ENCODE measurements at places on chromosomes 13 and 19.

- DNase-seq: no peak
Observed at GRCh38 chr19:33177417-33177979, 16.6 kb upstream of the LRP3 start.

DNA sequence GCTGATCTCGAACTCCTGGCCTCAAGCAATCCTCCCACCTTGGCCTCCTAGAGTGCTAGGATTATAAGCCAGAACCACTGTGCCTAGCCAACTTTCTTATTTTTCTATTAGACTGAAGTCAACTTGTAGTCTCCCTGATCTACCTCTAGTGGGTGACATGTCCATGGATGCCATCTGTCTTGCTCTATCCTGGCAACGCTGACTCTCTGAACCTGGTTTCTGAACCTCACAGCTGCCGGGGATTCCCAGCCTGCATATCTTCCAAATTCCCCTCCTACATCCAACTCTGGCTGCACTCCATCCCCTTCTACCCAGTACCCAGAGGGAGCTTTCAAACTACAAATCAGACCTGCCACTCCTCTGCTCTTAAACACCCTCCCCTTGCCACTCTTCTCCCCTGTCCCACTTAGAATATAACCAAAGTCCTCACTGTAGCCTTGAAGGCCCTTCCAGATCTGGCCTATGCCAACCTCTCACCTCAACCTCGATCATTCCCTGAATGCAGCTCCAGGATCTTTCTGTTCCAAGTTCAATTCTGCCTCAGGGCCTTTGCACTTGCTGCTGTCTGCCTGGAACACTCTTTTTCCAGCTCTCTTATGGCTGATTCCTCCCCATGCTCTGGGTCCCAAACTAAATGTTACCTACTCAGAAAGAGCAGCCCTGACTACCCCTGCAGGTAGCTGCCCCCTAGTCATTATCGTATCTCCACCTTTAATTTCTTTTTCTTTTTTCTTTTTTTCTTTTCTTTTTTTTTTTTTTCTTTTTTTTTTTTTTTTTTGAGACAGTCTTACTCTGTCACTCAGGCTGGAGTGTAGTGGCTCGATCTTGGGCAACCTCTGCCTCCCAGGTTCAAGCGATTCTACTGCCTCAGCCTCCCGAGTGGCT lies 2.2 kb downstream of the CLIP3 start:
- DNase-seq: no peak

DNA sequence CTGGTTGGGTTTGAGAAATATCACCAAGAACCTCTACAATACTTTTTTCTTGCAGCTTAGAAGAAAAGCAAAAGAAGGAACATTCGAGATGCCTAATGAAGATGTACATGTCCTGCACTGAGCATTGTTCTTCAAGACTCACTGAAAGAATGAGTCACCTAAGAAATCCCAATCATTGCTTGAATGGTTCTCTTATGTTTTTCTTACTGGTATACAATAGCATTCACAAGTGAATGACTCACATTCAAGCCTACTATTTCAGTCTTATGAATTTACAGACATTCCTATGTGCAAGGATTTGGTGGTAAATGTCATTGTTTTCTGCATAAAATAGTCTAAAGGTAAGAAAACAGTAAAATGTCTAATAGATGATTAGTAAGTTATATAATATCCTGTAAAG lies 594.6 kb downstream of the PCDH9 start:
- no peak for DNase-seq

DNA sequence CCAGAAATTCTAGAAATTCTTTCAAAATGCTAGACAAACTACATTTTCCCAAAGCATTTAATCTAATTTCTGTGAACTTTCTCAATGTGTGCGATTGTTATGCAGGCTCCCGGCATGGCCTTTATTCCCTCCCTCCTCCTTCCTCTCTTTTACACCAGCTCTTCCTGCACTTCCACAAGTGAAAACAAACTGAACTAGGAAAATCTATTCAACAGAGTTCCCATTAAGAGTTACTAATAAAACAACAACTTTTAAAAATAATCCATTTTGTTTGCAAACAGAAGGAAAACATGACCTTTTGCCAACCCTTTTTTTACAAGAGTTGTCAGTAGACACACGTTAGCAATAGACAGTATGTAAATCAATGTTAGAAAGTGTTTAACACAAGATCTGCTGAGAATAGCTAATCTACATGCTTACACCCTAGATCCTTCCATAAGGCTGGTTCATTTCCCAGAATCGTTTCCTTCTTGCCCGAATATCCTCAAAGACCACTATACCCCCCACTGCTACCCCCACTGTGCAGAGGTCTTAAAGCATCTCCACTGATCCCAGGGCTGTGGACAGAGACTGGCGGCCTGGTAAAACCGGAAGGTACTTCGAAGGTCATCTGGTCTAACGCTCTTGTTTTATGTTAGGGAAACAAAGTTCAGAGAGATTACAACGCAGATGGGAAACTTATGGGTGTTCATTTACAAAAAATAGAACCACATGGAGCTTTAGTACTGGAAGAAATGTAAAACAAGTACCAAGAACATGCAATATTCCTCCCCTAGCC lies 98.0 kb downstream of the FOXO1 start:
- DNase-seq: no peak

DNA sequence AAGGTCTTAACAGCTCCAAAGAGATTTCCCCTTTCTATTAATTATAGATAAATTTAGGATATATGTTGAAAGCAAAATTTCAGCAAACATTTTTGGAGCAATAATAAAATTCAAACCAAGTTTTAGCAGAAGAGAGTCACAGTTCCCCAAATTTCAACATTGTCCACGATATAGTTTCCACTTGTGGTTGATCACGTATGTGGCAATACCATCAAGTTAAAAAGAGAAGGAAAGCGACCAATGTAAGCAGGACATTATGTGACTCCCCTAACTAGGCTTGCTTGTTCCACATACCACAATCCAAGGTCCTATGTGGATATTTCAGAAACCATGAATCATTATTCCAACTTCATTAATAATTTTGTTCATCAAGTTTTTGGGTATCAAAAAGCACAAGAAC lies 52.8 kb downstream of the ELF1 start:
- no peak for DNase-seq

DNA sequence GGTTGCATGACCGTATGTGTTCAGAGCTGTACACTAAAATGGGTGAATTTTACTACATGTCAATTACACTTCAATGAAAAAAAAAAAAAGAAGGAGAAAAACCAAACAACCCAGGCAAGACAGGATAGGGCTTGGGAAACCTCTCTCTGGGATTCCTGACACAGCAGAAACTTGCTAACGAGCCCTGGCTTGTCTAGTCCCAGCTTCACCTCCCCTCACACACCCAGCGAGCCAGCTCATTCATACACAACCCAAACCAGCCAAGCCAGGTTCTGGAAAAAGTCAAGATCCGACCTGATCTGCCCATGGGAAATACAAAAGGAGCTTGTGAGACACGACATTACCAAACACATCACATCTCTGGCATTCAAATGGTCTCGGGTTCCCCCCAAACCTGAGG lies 3.7 kb upstream of the TECR start:
- no peak for DNase-seq

- DNase-seq: no peak
Observed at GRCh38 chr19:30001301-30001700, 59.3 kb downstream of the URI1 start.

- DNase-seq: no peak
Observed at GRCh38 chr13:87453244-87453643, 217.9 kb upstream of the SLITRK5 start.

DNA sequence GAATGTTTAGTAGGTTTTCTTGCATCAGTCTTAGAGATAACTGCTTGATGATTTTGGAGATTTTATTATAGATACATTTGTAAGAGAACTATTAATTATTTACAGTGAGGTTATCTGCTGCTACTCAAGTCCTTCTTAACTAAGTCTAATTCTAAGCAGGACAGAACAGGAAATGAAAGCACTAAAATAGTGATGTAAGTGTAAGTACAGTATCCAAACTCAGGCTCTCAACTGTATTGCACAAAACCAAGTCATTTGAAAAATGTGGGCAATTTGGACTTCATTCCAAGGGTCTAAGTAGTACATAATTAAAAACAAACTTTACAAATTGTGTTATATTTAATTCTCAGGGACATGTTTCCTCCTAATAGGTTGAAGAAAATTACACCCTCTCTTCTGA lies 417.1 kb downstream of the ITGBL1 start:
- no peak for DNase-seq

DNA sequence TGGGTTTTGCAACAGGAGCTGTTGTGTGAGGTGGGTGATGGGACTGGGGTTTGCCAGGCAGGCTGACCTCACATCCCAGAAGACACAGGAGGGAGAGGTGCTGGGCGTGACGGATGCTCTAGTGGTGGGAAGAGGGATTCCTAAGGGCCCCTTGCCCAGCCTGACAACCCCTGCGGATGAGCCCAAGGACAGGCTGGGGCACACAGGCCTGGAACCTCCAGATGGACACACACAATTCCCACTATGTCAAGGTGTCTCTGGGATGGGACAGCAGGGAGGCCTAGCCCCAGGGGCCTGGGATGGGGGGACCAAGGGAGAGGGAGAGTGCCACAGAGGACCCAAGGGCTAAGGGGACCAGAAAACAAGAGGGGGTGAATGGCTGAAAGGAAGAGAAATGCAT lies 191.5 kb downstream of the ZNF536 start:
- no peak for DNase-seq

DNA sequence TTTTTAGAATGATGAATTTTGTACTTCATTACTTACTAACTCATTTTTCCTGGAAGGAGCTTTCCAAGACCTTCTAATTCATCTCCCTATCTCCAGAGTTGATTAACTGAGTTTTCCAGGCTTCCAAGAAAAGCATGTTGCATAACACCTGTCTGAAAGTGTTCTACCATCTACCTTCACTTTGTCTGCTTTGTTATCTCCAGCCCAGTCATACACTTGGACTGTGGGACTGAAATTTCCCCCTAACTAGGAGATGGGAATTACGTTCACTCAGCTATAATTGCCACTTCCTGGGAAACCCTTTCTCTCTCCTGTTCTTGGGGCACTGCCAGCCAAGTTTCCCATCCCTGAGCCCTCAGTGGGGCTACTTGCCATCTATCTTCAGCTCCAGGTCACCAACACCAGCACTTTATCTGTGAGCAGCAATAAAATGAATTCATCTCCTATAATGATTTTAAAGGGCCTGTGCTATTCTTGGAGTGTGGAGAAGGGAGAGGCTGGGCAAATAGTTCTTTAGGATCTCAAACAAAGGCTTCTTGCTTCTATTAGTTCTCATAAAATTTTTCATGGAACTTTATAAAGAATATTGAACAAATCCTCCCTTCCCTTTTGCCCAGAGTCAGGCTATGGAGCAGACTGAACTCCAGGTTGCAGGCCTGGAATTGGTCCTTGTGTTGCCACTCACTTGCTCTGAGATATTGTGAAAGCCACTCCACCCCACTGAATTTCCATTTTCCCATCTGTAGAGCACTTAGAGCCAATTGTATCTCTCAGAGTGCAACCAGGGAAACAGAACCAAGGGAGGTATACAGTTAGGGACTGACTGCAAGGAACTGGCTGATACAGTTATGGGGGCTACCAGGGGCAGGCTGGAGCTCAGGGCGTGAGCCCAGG lies 17.8 kb upstream of the ATP12A start:
- DNase-seq: no peak

- no peak for DNase-seq
Observed at GRCh38 chr13:29564818-29565217, 30.7 kb downstream of the SLC7A1 start.

GRCh38 chr13:95724252-95724651 lies 47.3 kb downstream of the DNAJC3 start:
- no peak for DNase-seq

GRCh38 chr19:15181394-15181793 lies 19.4 kb downstream of the NOTCH3 start:
- DNase-seq: no peak

GRCh38 chr19:6652805-6653094 lies 17.2 kb downstream of the TNFSF14 start:
- DNase-seq: no peak

- no peak for DNase-seq
Observed at GRCh38 chr13:55816976-55817601, 1323.6 kb upstream of the PRR20A start.

- no peak for DNase-seq
Observed at GRCh38 chr13:24032674-24033073, 127.8 kb upstream of the SPATA13 start.

DNA sequence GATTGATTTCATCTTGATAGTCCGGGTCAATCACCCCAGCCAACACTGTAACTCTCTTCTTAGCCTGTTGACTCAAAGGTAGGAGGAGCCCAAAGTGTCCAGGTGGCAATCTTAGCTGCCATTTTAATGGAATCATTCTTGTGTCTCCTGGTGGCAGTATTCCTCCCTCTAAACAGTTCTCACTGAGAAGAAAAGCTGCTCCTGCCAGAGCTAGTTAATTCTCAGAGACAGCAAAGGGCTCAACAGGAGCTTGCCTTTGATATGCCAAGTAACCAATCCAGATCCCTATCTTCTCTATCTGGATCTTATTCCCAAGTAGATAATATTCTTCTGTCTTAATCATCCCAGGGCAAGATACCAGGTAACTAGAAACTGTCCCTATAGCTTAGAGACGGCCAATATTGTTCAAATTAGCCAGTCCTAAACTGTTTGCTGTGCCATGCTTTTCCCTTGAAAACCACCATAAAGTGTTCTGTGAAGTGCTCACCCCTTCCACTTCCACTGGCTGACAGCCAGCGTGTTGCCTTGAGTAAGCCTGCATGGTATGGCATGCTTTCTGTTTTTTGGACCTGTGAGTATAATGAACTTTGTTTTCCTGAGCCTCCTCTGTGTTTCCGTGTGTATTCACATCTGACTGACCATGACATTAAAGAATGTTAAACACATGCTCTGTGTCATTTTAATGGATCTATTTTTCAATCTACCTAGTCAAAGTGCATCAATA lies 463.7 kb upstream of the SLITRK5 start:
- no peak for DNase-seq

DNA sequence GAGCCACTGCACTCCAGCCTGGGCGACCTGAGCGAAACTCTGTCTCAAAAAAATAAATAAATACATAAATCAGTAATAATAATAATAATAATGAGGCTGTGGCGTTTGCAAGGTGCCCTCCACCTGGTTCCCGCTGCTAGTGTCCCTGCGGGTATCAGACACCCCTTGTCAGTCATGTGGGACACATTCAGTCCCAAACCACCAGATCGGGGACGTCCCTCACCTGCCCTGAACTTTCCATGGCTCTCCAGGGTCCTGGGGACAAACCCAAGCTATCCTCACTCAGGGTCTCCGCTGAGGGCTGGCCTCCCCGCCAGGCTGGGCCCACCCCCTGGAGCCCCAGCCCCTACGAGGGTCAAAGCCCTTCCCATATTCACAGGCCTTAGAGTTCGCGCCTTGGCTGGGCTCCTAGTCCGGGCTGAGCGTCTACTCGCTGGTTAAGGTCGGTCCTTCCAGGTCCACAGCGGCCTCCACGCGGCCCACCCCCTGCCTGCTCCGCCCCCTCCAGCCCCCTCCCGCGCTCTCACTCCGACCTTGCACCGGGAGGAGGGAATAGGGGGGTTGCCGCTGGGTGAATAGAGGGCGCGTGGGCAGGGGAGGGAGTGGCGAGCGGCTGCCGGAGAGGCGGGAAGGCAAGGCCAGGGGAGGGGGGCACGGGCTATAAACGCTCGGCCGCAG lies 349 bp upstream of the KISS1R start:
- no peak for DNase-seq

GRCh38 chr19:10835089-10835753 lies 791 bp downstream of the TMED1 start:
- DNase-seq: no peak

GRCh38 chr13:71808708-71809107 lies 58.3 kb downstream of the DACH1 start:
- DNase-seq: no peak

Data from T-helper 2 cell treated with Interferon-gamma antibody and Interleukin-4, amounts not matched to agents 5 μg/mL and 100 μg/mL, for 36 hours (primary cell).